Posterior vena cava (tissue), 2 donors: ENCODE measurements at places on chromosomes 13 and 19. TPM values are rescaled to one million over a fixed set of nuclear protein-coding genes. Genes with fewer than 3 reads are reported as not detected.

Gene ZNF44
- 14.5 TPM for total RNA-seq

Gene TJP3
- 0.10 TPM for total RNA-seq

Gene KBTBD6
- 6.9 TPM for total RNA-seq

Gene IGLON5
- total RNA-seq = 0.33 TPM

Gene PEX11G
- total RNA-seq = 4.1 TPM

Gene SLC10A2
- not detected for total RNA-seq

Gene NPAS1
- 0.38 TPM for total RNA-seq

Gene CEACAM7
- not detected for total RNA-seq

Gene XAB2
- total RNA-seq = 19.4 TPM

Gene LIN37
- total RNA-seq = 8.3 TPM

Gene SHD
- not detected for total RNA-seq

Gene RFPL4A
- not detected for total RNA-seq

Gene SPIB
- not detected for total RNA-seq

Gene CDX2
- not detected for total RNA-seq

Gene PRTN3
- not detected for total RNA-seq

Gene LHB
- not detected for total RNA-seq

Gene MISP
- total RNA-seq = 0.14 TPM

Gene CEACAM21
- 0.48 TPM for total RNA-seq

Gene CYP4F11
- 0.14 TPM for total RNA-seq

Gene GNA15
- 9.9 TPM for total RNA-seq

Gene ZNF442
- 7.7 TPM for total RNA-seq

Gene NCR1
- total RNA-seq = 0.29 TPM

Gene SPACA4
- total RNA-seq = not detected

Gene TEX101
- total RNA-seq = not detected

Gene C1QTNF9
- total RNA-seq = 0.95 TPM

Gene PSG3
- not detected for total RNA-seq

Gene ZNF835
- total RNA-seq = 2.0 TPM

Gene PTH2
- total RNA-seq = not detected

Gene SH2D3A
- 0.52 TPM for total RNA-seq

Gene CAPN12
- total RNA-seq = 2.9 TPM
